Adrenal gland (tissue), 19 donors: ENCODE measurements at places on chromosomes 2 and 18. TPM values are rescaled to one million over a fixed set of nuclear protein-coding genes. Genes with fewer than 3 reads are reported as not detected.

The NEU2 gene
- total RNA-seq, result not detected

The CD302 gene
- 7.4 TPM for total RNA-seq

GRCh38 chr2:205929246-205929942 lies 156.6 kb downstream of the INO80D start:
- no peak overlapping the region for H3K27ac ChIP-seq
- no peak for DNase-seq
- no peaks in the 10 kb centered on the region for H3K4me1 ChIP-seq
- no peaks in the 10 kb centered on the region for H3K36me3 ChIP-seq
- H3K27me3 ChIP-seq, result no peaks in the 10 kb centered on the region
- no peak overlapping the region for H3K4me3 ChIP-seq

DNA sequence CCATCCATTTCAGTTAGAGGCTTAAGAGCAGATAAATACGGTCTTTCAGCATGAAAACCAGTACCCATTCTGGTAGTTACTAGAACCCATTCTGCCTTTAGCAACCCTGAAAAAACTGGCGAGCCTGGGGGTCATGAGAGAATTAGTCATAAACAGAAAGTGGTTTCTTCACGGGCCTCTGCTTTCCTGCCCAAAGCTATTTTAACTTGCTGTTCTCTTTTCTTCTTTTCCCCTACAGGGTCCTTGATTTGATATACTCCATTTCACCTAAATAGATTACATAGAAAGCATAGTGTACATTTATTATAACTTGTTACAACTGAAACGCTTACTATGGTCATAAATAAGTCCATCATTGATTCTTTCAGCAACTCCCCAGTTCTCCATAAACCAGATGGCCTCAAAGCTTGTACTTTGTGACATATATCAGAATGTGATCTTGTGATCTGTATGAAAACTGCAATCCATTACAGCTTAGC lies 48.3 kb downstream of the WDFY1 start:
- no peak for DNase-seq
- H3K4me3 ChIP-seq, result no peak overlapping the region
- no peaks in the 10 kb centered on the region for H3K27me3 ChIP-seq
- peaks cover 52% of the 10 kb centered on the region for H3K36me3 ChIP-seq
- no peak overlapping the region for H3K27ac ChIP-seq
- no peaks in the 10 kb centered on the region for H3K4me1 ChIP-seq

DNA sequence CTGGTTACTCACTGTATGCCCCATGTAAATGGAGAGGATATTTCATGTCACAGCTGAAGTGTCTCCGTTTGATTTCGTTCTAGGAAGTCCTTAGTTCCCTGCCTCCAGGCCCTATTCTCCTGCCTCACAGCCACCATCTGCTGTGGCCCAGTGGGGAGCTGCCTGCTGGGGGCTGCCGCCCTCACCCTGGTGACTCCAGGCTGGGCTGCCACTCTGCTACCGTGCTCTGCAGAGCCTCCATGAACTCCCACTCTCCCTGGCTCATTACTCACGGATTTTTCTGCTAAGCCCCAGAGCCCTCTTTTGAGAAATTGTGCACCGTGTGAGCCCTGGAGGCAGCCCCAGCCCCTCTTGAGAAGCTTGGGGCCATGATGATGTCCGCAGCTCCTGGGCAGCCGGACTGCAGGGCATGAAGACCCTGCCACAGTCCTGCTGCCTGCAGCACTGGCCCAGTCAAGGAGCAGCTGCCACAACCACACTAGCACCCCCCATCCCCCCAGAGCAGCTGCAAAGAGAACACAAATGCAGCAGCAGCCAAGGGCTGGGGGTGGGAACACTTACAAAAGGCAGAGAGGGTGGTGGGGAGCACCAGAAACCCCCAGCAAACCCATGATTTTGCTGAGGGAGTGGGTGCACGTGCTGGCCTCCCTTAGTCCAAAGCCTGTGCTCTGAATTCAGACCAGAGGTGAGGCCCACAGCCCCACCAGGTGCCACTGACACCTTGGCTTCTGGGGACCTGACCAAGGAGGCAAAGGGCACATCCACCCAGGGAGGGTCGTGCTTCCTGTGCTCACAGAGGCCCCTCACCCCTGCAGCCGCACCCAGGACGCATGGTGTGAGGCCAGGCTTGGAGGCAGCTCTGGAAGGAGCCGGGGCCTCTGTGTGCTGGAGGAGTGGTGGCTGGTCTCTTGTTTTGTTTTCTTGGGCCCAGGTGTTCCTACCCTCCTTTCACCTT lies 270.2 kb upstream of the RAB6C start:
- H3K27me3 ChIP-seq, result no peaks in the 10 kb centered on the region
- H3K36me3 ChIP-seq, result no peaks in the 10 kb centered on the region
- no peak for DNase-seq
- H3K4me1 ChIP-seq, result no peaks in the 10 kb centered on the region

GRCh38 chr18:11689669-11690565 lies 853 bp downstream of the GNAL start:
- no peak overlapping the region for H3K4me3 ChIP-seq
- peak; percentile 39 for DNase-seq
- H3K27ac ChIP-seq, result no peak overlapping the region
- H3K27me3 ChIP-seq, result no peaks in the 10 kb centered on the region
- no peaks in the 10 kb centered on the region for H3K36me3 ChIP-seq

GRCh38 chr2:176574484-176575236 lies 305.4 kb downstream of the MTX2 start:
- H3K4me1 ChIP-seq, result no peaks in the 10 kb centered on the region
- no peak overlapping the region for H3K27ac ChIP-seq
- no peaks in the 10 kb centered on the region for H3K36me3 ChIP-seq
- H3K27me3 ChIP-seq, result no peaks in the 10 kb centered on the region
- DNase-seq, result no peak

The LIMS3 gene
- total RNA-seq, result 17.3 TPM

- no peak overlapping the region for H3K4me3 ChIP-seq
- H3K27me3 ChIP-seq, result no peaks in the 10 kb centered on the region
- no peak overlapping the region for H3K27ac ChIP-seq
- DNase-seq, result no peak
- no peaks in the 10 kb centered on the region for H3K4me1 ChIP-seq
These were observed 61.1 kb downstream of the HK2 start for GRCh38 chr2:74895001-74895400.

GRCh38 chr2:174024524-174025270 lies 59.5 kb upstream of the SP3 start:
- peaks cover 20% of the 10 kb centered on the region for H3K4me1 ChIP-seq
- H3K36me3 ChIP-seq, result no peaks in the 10 kb centered on the region
- peak overlapping the region; percentile 89 for H3K27ac ChIP-seq
- no peaks in the 10 kb centered on the region for H3K27me3 ChIP-seq

- H3K4me1 ChIP-seq, result peaks cover 25% of the 10 kb centered on the region
- no peak for DNase-seq
- no peaks in the 10 kb centered on the region for H3K36me3 ChIP-seq
- no peak overlapping the region for H3K4me3 ChIP-seq
- no peaks in the 10 kb centered on the region for H3K27me3 ChIP-seq
- peak overlapping the region; percentile 84 for H3K27ac ChIP-seq
These were observed 51.7 kb downstream of the LONRF2 start for GRCh38 chr2:100270381-100271146.

- no peaks in the 10 kb centered on the region for H3K27me3 ChIP-seq
- DNase-seq, result no peak
These were observed 189.6 kb upstream of the SIX3 start for GRCh38 chr2:44751754-44752479.

The CAPN13 gene
- not detected for total RNA-seq

DNA sequence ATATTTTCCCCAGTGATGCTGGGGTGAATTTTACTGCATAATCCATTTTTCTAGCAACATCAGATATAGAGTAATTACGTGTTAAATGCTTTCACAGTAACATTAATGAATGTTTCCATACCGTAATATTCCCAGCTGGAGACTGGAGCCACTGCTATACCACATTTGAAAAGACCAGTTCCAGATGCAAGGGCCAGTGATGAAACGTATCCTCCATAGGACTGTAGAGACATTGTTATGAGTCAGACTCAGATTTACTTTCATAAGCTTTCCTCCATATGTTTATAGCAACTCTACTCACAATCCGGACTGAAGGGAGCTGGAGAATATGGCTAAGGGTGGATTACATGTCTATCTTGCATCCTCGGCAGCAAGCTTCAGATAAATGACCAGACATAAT lies 22.7 kb upstream of the GCG start:
- H3K36me3 ChIP-seq, result no peaks in the 10 kb centered on the region
- H3K4me1 ChIP-seq, result no peaks in the 10 kb centered on the region
- DNase-seq, result no peak
- H3K4me3 ChIP-seq, result no peak overlapping the region
- H3K27ac ChIP-seq, result no peak overlapping the region

GRCh38 chr2:100976061-100976460 lies 26.0 kb upstream of the RPL31 start:
- DNase-seq, result no peak
- no peak overlapping the region for H3K4me3 ChIP-seq
- H3K27me3 ChIP-seq, result no peaks in the 10 kb centered on the region
- no peak overlapping the region for H3K27ac ChIP-seq

- peak within 1 kb of the TSS; percentile 43 for H3K4me3 ChIP-seq
- H3K27ac ChIP-seq, result peak within 1 kb of the TSS; percentile 57
- DNase-seq, result peak; percentile 95
- H3K4me1 ChIP-seq, result peaks cover 16% of the 10 kb centered on the region
These were observed at the start of gene MRPL53 for GRCh38 chr2:74472086-74472944. TSS of gene MRPL53 (minus strand) at chr2:74472680. CDS start at chr2:74472660, 20 bp downstream.

DNA sequence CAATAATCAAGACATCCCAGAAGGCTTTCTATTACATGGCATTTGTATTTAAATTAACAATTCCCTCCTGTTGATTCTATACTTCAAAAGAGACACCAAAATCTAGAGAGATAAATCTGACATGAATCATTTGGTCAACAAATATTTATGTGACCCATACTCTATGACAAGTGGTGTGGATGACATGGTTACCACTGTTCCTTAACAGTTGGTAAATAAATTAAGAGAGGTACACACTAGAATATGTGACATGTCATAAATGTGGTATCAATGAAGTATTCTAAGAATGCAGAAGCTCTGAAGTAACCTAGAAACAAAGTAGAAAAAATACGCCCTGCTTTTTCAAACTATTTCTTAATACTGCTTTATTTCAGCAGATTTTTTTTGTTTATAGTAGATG lies 255.4 kb downstream of the EXOC6B start:
- no peaks in the 10 kb centered on the region for H3K36me3 ChIP-seq
- DNase-seq, result no peak
- H3K4me1 ChIP-seq, result no peaks in the 10 kb centered on the region
- no peaks in the 10 kb centered on the region for H3K27me3 ChIP-seq

The ABCA12 gene
- not detected for total RNA-seq
